ENCODE measurements at places on chromosomes 3 and 15.

DNA sequence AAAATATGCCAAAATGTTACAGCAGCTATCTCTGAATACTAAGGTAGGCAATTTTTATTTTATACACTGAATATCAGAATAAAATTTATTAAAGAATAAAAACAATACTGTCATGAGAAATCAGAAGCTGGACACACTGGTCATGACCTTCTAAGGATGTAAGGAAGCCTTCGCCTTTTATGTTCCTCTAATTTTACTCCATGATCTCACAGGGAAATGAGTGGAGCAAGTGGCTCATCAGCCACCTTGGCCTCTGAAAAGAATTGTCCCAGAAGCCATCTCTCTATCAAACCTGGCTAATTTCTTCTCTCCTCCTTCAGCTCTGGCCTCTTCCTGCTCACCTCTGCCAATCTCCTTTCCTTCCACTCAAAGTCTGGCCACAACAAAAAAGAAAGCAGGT, 48.6 kb downstream of the THRB start:
- no peak for DNase-seq

DNA sequence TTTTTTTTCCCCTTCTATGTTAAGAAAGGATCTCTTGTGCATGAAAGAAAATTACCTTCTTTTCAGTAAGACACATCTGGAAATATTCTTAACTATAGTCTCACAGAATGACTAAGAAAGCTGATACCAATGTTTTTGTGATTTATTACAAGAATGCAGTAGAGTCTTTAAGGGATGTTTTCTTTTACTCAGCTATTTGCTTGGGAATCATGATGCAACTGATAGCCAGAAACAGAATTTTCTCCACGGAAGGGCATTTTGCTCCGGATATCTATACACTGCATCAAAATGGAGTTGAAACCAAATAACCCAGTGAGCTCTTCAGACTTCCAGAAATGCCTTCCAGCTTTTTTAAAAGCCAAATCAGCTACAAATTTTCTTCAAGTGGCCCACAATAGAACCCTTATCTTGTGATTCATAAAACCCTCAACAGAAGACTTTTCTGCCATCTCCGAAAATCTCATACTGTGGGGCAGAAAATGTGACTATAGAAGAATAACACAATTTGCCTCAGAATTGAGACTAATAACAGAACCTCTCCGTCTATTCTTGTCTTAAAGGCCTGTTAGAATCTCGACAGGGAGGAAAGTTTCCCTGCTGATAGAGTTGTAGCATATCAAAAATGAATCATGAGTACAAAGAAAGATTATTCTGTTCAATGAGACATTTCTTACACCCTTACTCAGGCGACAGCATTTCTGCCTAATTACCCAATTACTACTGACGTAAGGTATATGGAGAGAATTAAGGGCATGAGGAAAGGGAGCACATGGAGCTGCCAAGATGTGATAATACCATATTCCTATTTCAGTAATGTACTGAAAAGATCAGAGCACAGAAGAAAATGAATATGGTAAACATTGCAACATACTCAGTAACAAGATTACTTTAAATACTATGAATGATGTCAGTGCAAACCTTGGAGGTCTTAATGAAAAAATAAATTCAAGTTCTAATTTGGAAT, 900.1 kb downstream of the ROBO1 start:
- no peak for DNase-seq

DNA sequence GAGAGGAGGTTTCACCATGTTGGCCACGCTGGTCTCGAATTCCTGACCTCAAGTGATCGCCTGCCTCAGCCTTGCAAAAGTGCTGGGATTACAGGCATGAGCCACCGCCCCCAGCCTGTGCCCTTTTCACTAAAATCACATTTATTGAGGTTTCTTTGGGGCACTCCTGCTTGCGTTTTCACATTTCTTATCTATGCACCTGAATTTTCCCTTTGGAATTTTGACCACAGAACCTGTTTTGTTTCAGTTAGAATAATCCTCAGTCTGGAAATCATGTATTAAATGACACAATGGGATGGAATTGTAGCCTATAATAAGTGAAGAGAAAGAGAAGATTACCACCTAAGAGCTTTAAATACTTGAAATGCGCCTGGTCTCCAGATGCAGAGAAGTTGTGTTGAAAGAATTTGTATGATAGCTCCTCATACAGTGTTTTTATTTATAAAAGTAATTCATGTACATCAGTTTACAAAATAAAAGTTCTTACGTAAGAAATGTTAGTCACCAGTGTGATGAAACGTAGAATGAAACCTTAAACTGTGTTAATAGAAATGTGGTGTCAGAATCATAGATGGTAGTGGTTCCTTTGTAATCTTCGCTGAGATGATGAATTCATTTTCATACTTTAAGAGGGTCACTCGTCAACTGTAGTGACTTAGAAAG, 107.0 kb downstream of the TCF12 start:
- DNase-seq = no peak

GRCh38 chr3:33441225-33441976, 1.2 kb upstream of the UBP1 start:
- no peak for DNase-seq

GRCh38 chr15:97521381-97522285, 438.9 kb upstream of the ARRDC4 start:
- DNase-seq = no peak

DNA sequence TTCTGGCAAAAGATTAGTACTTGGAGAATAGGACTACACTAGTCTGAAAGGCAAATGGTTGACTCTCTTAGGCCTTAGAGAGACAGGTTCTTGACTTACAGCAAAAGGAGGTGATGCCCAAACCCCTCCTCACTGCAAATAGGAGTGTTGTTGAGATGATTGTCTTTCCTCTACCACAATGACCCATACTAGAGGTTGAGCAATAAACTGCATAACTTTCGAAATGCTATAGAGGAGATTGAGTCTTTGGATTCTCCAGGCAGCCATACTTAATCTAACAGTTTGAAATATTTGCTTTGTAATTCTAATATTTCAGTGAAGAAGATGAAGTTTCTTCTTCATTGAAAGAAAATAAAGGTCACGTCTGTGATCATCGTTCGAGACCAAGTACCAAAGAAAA, 498.5 kb upstream of the GBE1 start:
- DNase-seq = no peak

GRCh38 chr3:146249921-146250320, 984 bp downstream of the PLSCR4 start:
- no peak for DNase-seq

GRCh38 chr15:68981941-68982340, 32.6 kb upstream of the NOX5 start:
- DNase-seq = no peak

GRCh38 chr3:161545824-161546223, 49.2 kb downstream of the OTOL1 start:
- no peak for DNase-seq

DNA sequence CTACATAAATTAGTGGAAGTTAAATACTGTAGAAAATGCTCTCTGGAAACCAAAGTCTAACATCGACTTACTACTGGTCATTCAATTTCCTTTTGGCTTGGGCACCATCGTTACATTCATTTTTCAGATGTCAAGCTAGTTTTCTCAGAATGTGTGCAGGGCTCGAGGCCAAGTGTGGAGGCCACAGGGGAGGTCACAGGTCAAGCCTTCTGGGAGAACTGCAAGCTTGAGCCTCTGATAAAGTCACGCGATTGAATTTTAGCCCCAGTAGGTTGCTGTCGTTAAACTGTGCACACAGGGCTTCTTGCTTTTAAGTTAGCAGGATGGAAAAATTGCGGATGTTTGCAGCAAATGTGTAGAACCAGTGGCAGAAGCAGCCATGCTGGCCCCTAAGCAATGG, 182.2 kb downstream of the APBA2 start:
- DNase-seq = no peak

- no peak for DNase-seq
Measured at GRCh38 chr3:45426161-45426560, 37.8 kb downstream of the LARS2 start.

All from stimulated activated CD4-positive, alpha-beta T cell treated with anti-CD3 and anti-CD28 coated beads, Interleukin-1b, Interleukin-23, amount 100 ng/mL, for 1 hour (primary cell).